ENCODE measurements at places on chromosomes 2 and 18.

GRCh38 chr18:45838302-45839070 lies 13.0 kb downstream of the SIGLEC15 start:
- DNase-seq = no peak

- no peak for DNase-seq
Observed at GRCh38 chr18:50080316-50080715, 114.6 kb downstream of the MYO5B start.

- no peak for DNase-seq
Observed at GRCh38 chr2:147763861-147764260, 81.0 kb upstream of the ACVR2A start.

GRCh38 chr2:235560345-235560744 lies 66.5 kb downstream of the AGAP1 start:
- DNase-seq = no peak

DNA sequence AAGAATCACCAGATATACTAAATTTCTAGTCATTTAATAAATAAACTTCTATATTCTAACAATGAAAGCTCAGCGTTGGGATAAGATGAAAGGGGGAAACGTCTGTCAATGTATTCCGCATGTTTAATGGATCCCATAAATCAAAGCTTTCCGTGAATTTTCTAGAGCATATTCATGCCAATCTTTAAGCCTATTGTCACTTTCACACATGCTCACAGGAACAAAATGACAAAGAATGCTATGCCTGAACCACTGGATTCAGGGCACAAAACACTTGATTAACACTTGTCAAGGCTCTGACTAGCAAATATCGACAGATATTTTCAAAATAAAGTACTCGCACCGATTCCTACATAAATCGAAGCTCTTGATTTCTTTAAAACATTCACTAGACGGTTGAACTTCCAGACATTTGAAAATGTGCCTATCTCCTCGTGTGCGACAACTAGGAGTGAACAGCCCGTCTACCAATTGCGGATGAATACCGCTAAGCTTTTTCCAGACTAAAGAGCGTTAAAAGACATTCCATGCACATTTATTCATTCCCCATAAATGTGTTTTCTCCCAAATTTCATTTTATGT lies 1.8 kb downstream of the TLK1 start:
- DNase-seq = no peak

GRCh38 chr2:85273738-85274731 lies 53.8 kb downstream of the TGOLN2 start:
- no peak for DNase-seq

DNA sequence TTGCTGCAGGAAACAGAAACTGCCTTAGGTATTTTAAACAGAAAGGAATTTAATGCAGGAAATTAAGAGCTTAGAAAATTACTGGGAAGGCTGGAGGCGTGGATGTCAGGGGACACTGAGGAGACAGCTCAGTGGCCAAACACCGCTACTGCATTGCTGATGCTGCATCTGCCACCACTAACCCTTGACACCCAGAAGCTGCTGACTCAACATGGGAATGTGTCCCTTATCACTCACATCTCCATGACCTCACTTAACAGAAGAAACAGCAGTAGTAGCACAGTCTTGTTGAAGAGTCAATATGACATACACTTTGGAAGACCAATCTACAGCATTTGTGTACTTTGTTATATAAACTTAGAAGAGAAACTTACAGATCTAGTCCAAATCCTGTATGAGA lies 906.1 kb downstream of the SLC4A3 start:
- no peak for DNase-seq

DNA sequence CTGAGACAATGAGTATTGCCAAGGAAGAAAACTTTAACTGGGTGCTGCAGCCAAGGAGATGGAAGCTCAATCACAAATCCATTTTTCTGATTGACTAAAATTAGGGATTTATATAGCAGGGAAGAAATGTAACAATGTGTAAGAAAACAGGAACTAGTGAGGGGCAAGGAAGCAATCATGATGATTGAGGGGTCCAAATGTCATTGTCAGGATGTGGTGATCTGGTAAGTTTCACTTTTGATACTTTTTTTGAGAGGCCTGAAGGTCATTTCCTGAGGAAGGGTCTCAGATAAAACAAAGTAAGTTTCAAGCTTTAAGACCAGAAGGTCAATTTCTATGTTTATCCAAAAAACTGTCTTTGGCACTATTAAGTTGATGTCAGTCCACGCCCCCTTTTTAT lies 12.0 kb upstream of the GCC2 start:
- DNase-seq = no peak

GRCh38 chr2:74552914-74553811 lies 579 bp downstream of the LOXL3 start:
- DNase-seq = no peak

DNA sequence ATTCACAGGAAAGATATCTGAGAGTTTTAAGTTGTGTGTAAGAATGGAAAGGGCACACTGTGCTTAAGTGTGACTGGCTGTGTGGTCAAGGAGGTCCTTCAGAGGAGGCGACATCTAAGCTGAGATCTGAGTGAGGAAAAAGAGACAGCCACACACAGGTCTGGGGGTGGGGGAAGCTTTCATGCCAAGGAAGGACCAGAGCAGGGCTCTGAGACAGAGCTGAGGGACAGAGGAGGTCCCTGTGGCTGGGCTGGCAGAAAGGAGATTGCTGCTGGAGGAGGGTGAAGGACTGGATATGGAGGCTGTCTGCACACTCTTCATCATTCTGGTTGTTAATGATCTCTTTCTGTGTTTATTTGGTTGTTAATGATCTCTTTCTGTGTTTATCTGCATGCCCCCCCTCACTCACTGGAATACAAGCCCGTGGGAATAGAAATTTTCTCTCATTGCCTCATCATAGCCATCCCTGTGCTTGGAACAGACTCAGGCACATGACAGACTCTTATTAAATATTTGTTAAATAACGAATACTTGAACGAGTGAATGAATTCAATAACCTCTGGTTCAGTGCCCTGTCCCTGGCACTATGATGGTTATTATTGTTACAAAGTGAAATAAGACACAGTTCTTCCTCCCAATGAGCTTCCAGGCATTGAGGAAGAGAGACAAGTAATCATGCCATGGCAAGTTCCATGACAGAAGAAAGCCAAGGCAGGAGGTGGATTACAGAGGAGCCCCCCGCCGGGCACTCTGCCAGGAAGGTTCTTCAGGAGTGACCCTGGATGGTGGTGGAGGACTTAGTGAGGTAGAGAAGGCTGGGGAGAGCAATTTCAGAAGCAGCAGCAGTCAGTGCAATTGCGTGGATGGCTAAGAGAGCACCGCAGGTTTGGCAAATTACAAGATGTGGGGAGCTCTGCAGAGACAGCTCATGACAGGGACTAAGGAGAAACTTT lies 399.4 kb upstream of the HS6ST1 start:
- no peak for DNase-seq

GRCh38 chr18:39329496-39330275 lies 1764.1 kb upstream of the CELF4 start:
- DNase-seq = no peak

GRCh38 chr2:234669621-234670020 lies 172.7 kb upstream of the ARL4C start:
- no peak for DNase-seq

GRCh38 chr2:134288814-134289213 lies 34.9 kb downstream of the MGAT5 start:
- DNase-seq = no peak

DNA sequence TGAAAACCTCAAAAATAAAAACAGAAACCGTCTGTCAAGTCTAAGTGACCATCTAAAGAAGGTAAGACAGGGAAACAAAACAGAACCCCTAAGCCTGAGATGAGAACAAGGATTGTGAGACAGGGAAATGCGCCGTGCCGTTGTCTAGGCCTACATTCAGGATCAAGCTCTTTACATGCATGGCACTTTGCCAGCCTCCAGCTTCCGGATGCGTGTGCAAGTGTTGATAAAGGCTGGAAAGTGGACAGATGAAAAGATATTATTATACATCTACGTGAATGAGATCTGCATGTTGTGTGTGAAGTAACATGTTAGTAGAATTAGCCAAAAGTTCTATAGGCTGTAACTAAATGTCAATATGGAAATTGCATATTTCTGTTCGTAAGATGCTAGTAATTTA lies 28.6 kb upstream of the TMEM87B start:
- no peak for DNase-seq

DNA sequence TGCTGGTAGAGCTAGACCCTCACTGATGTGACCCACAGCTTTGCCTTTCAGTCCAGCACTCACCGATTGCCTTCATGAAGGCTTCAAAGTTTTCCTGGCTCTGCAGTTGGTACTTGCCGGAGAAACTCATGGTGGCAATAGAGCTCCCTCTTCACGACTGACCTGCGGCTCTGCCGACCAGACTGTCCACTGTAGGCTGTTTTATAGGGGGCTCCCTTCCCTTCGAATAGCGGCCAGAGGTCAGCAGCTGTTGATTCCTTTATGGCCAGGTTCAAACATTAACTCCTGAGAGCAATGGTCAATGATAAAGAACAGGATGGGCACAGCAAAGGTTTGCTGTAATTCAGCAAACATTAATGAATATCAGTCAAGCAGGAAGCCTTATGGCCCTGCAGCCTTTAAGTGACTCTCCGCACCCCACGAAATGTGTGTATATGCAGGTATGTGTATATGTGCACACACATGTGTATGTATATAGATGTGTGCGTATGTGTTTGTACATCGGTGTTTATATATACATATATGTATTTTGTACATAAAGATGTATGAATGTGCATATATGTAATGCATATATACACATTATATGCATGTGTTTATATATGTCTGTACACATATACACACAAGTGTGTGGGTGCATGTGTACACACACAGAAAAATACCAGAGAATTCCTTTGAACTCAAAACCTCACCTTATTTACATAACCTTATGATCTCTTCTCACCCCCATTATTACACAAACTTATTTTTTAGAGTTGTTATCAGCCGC lies at the start of gene FABP1:
FABP1 (minus strand) TSS at position 175 of the 766 bp plus-strand sequence; CDS start at position 130, 45 bp downstream.
- DNase-seq = no peak

DNA sequence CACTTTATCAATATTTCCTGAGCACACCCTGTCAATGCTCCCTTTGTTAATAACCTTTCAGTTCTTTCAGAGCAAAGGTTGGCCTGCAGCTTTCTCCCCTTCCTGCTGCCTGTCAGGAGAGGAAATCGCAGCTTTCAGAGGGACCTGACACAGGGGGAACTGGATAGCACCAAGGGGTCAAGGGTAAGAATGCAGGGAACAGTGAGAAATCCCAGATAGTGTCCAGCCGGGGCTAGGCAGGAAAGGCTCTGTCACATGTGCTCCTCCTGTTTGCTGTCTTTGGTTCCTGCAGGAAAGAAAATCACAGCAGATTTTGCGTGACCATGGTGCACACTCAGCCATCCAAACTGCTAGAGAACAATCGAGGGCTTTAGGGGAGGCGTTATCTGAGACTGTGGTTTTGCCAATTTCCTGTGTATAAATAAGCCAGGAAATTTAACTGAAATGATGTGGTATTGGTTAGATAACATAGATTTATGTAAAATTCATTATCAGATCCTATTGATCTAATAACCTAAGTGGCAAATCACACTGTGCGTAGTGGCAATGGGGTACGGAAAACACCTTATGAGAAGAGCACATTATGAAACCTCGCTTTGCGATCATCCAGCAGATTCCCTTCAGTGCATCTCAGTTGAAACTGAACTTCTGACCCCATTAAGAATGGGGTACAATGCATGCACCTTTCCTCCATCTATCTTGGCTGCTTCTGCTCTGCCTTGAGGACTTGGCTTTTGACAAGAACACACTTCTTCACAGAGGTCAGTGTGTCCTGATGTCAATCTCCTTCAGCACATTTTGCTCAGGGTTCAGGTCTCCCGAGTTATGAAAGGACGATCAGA lies 178.0 kb downstream of the ICOS start:
- no peak for DNase-seq

- DNase-seq = no peak
Observed at GRCh38 chr2:8939486-8940114, 63.9 kb downstream of the MBOAT2 start.

- no peak for DNase-seq
Observed at GRCh38 chr2:158004126-158004764, 97.4 kb upstream of the UPP2 start.

All from activated T-cell treated with anti-CD3 and anti-CD28 coated beads, Interleukin-2, amount 50 U/mL, for 48 hours (primary cell).